Testis (tissue), 5 donors: ENCODE measurements at places on chromosomes 2 and 18. TPM values are rescaled to one million over a fixed set of nuclear protein-coding genes. Genes with fewer than 3 reads are reported as not detected.

- peak overlapping the region; percentile 55 for H3K4me3 ChIP-seq
- H3K36me3 ChIP-seq, result no peaks in the 10 kb centered on the region
- no peaks in the 10 kb centered on the region for H3K27me3 ChIP-seq
These were observed 26.3 kb downstream of the PRELID3A start for GRCh38 chr18:12433829-12434540.

DNA sequence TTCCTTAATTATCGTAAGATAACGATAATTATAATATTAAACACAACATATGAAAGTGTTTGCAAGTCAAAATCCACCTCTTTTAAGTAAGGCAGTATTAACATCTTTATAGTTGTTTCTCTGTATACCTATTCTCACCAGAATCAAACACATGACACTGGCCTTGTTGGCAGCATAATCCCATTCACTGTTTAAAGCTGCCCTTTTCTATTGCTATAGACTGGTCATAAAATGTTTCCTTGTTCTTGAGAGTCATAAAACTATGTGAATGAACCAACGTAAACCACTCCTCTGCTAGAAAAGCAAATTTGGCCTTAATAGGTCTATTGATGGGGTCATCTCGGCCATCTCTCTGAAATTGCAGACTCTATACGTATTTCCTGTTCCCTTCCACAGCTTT, 293.1 kb downstream of the SLC8A1 start:
- no peaks in the 10 kb centered on the region for H3K36me3 ChIP-seq
- no peak overlapping the region for H3K27ac ChIP-seq
- no peaks in the 10 kb centered on the region for H3K27me3 ChIP-seq
- H3K4me3 ChIP-seq, result no peak overlapping the region
- no peak for DNase-seq

- H3K36me3 ChIP-seq, result no peaks in the 10 kb centered on the region
- peaks cover 9% of the 10 kb centered on the region for H3K4me1 ChIP-seq
- H3K4me3 ChIP-seq, result no peak overlapping the region
These were observed 201.1 kb downstream of the VAPA start for GRCh38 chr18:10114717-10115463.

Gene TRIM54
- total RNA-seq, result 46.8 TPM

DNA sequence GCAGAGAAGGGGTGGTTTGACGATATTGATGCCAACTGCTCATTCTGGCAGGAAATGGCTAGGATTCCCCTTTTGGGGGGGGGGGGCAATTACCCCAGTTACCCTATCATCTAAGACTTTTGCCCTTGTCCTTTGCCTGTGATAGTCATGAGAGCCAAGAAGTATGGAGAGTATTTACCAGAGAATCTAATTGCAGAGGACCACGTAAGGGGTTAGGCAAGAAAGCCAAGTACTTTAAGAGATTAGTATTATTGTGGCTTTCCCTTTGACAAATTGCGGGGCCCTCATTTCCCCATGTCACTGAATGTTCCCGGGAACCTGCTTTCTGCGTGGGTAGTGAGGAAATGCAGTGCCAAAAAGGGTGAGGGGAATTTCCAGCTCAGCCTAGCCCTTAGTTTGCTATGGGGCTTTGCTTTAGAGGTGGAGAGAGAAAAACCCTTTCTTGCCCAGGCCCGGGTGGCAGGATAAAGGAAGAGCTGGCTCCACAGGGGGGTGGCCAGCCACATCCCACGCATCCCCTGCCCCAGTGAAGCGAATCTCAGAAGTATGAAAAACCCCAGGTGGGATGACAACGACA, 1.5 kb downstream of the AQP4 start:
- no peaks in the 10 kb centered on the region for H3K27me3 ChIP-seq
- H3K4me3 ChIP-seq, result no peak overlapping the region
- H3K27ac ChIP-seq, result no peak overlapping the region

- no peaks in the 10 kb centered on the region for H3K4me1 ChIP-seq
- no peak overlapping the region for H3K4me3 ChIP-seq
- no peaks in the 10 kb centered on the region for H3K27me3 ChIP-seq
- no peak overlapping the region for H3K27ac ChIP-seq
- H3K36me3 ChIP-seq, result no peaks in the 10 kb centered on the region
These were observed 114.5 kb downstream of the MMADHC start for GRCh38 chr2:149473068-149473467.

GRCh38 chr18:24271381-24272228, 126.0 kb downstream of the OSBPL1A start:
- H3K27ac ChIP-seq, result peak overlapping the region; percentile 83
- H3K36me3 ChIP-seq, result no peaks in the 10 kb centered on the region
- DNase-seq, result peak; percentile 79
- H3K27me3 ChIP-seq, result no peaks in the 10 kb centered on the region

- no peak overlapping the region for H3K4me3 ChIP-seq
- no peaks in the 10 kb centered on the region for H3K4me1 ChIP-seq
- H3K27ac ChIP-seq, result no peak overlapping the region
These were observed 7.2 kb upstream of the ABCB11 start for GRCh38 chr2:169038338-169038757.

DNA sequence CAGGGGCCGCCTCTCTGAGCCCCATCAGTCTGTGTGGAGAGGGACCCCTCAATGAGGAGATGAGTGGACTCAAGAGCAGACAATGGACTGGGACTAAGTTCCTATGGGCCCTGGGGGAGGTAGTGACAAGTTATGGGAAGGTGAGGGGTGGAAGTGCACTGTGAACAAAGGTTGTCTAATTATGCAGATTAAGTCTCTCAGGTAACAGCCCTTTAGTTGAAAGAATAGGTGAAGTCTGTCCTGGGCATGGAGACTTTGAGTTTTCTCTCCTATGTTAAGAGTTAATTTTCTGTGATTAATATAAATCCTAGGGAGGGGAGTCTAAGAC, 243.8 kb downstream of the FAM210A start:
- DNase-seq, result no peak
- no peaks in the 10 kb centered on the region for H3K36me3 ChIP-seq
- H3K4me3 ChIP-seq, result no peak overlapping the region
- no peaks in the 10 kb centered on the region for H3K4me1 ChIP-seq
- no peak overlapping the region for H3K27ac ChIP-seq

Gene MAPK4
- total RNA-seq, result 13.3 TPM

GRCh38 chr2:24920098-24920808, at the start of gene ADCY3:
Gene ADCY3, minus strand, starts transcription at chr2:24920237. Its CDS starts 1,250 bp downstream, at chr2:24918987.
- H3K4me3 ChIP-seq, result peak within 1 kb of the TSS; percentile 66
- no peaks in the 10 kb centered on the region for H3K27me3 ChIP-seq
- H3K27ac ChIP-seq, result peak within 1 kb of the TSS; percentile 83
- H3K4me1 ChIP-seq, result peaks cover 8% of the 10 kb centered on the region

DNA sequence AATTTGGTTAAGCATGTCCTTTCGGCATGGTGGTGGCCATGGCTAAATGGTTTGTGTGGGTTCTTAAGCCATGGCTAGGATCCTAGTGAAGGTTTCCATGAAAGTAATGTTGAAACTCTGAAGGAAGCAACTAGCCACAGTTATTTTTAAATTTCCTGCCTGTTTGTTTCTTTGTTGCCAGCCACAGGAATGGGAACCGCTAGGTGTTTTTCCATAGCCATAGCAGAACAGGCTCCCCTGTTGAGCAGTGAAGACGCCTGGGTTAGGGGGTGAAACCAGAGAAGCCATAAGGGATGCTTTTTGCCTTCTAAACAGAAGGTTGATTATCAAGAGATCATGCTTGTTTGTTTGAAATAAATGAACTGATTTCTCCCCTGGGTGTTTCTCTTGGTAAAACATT, 60.1 kb upstream of the CHMP1B start:
- no peak overlapping the region for H3K27ac ChIP-seq
- no peaks in the 10 kb centered on the region for H3K27me3 ChIP-seq
- no peaks in the 10 kb centered on the region for H3K36me3 ChIP-seq
- DNase-seq, result no peak

GRCh38 chr2:5674026-5674340, 18.2 kb upstream of the SOX11 start:
- no peak for DNase-seq
- H3K27me3 ChIP-seq, result no peaks in the 10 kb centered on the region
- no peaks in the 10 kb centered on the region for H3K36me3 ChIP-seq
- peaks cover 4% of the 10 kb centered on the region for H3K4me1 ChIP-seq
- no peak overlapping the region for H3K27ac ChIP-seq

GRCh38 chr18:37393221-37393827, 172.3 kb downstream of the CELF4 start:
- no peaks in the 10 kb centered on the region for H3K4me1 ChIP-seq
- H3K36me3 ChIP-seq, result no peaks in the 10 kb centered on the region
- H3K27ac ChIP-seq, result no peak overlapping the region
- H3K27me3 ChIP-seq, result no peaks in the 10 kb centered on the region
- H3K4me3 ChIP-seq, result no peak overlapping the region
- DNase-seq, result no peak

Gene PAX3
- 4.9 TPM for total RNA-seq

- no peaks in the 10 kb centered on the region for H3K27me3 ChIP-seq
- H3K4me3 ChIP-seq, result no peak overlapping the region
- peaks cover 5% of the 10 kb centered on the region for H3K4me1 ChIP-seq
- no peaks in the 10 kb centered on the region for H3K36me3 ChIP-seq
- H3K27ac ChIP-seq, result no peak overlapping the region
These were observed 155.3 kb upstream of the MYO3B start for GRCh38 chr2:170022692-170023091.

GRCh38 chr18:62739911-62740310, 24.6 kb downstream of the PHLPP1 start:
- H3K27me3 ChIP-seq, result no peaks in the 10 kb centered on the region
- no peak overlapping the region for H3K4me3 ChIP-seq
- no peak for DNase-seq
- H3K4me1 ChIP-seq, result peaks cover 12% of the 10 kb centered on the region
- no peaks in the 10 kb centered on the region for H3K36me3 ChIP-seq

GRCh38 chr2:239178484-239178883, 222.3 kb downstream of the HDAC4 start:
- no peak overlapping the region for H3K27ac ChIP-seq
- H3K4me3 ChIP-seq, result no peak overlapping the region
- H3K4me1 ChIP-seq, result no peaks in the 10 kb centered on the region

Gene FAM228A
- total RNA-seq, result 33.4 TPM

Gene LTBP1
- 51.5 TPM for total RNA-seq

DNA sequence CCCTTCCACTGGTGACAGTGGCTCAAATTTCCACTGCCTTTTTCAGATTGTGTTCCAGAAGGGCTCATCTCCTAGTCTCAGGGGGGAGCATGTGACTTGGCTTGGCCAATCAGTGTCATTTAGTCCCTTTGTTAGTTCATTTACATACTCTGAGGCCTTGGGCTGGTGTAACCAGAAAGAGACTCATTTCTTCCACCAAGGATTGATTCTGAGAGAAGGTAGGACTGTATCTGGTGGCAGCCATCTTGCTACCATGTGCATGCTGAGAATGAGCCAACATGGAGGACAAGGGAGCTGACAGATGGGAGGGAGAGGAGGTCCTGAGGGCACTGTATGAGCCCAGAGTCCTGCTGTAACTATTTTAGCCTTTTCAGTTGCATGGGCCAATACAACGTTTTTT, 191.7 kb downstream of the THSD7B start:
- H3K27me3 ChIP-seq, result no peaks in the 10 kb centered on the region
- H3K4me3 ChIP-seq, result no peak overlapping the region
- no peaks in the 10 kb centered on the region for H3K36me3 ChIP-seq
- DNase-seq, result no peak
